ENCODE measurements at places on chromosomes 6 and 20.

GRCh38 chr6:153767127-153767526, 271.9 kb upstream of the OPRM1 start:
- no peak for DNase-seq

- DNase-seq: no peak
Measured at GRCh38 chr6:152166497-152166896, 359.0 kb downstream of the ESR1 start.

DNA sequence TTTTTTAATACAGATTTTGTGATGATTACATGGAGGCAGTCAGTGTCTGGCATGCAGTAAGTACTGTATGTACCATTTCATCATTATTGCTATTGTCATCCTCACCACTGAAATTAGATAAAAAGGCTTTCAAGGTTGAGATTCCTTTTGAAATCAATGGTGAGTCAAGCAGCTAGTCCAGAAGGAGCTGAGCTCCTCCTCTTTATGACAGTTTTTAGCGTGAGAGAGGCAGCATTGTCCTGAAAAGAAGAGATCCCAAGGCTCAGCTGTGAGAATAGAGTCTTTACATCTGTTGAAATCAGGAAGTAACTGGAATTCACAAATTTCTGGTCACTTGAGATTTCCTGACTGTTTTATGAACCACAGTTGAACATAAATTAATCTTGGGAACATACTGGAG, 161.9 kb downstream of the PAX1 start:
- no peak for DNase-seq

DNA sequence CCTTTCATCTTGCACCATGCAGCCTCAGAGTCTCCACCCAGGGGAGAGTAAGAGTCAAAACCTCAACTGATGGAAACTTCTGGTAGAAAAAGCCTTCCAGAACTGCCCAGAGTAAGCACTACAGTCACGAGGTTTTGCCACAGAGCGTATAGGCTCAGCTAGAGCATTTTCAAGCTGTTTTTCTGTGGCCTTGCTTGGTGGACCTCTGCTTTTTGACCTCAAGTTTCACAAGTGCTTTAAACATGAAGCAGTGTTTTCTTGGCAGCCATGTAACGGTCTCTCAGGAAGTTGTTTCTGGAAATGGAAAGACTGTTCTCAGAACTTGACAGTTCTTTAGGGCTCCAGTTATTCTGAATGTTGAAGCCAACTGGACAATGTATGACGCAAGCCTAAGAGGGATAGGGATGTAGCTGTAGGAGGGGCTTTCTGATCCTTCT, 146.5 kb downstream of the ZDHHC14 start:
- no peak for DNase-seq

- no peak for DNase-seq
Measured at GRCh38 chr6:140784573-140784972, 1348.2 kb upstream of the GJE1 start.

DNA sequence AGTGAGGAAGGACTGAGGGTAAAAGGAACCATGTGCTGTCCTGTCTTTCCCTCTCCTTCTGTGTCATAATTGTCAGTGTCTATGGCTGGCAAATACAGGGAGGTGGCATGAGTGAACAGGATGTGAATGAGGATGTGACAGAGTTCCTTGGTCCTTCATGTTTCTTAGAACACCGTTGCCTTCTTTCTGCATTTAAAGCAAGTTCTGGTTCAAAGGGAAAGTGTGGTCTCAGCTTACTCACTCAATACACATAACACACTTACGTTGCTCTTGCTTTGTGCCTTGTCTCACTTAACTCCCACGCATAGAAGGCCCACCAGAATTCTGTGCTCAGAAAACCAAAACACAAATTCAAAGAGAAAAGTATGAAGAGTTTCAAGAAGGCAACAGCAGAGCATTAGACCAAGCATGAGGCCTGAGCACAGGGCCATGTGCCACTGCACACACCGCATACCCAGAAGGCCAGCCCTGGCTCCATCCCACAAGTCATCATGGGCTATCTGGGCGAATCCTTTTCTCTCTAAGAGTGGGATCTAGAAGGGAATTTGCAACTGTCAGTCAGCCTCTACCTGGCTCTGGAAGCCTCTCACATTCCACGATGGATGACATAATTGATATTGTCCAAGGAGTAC, 38.9 kb upstream of the SAYSD1 start:
- no peak for DNase-seq

DNA sequence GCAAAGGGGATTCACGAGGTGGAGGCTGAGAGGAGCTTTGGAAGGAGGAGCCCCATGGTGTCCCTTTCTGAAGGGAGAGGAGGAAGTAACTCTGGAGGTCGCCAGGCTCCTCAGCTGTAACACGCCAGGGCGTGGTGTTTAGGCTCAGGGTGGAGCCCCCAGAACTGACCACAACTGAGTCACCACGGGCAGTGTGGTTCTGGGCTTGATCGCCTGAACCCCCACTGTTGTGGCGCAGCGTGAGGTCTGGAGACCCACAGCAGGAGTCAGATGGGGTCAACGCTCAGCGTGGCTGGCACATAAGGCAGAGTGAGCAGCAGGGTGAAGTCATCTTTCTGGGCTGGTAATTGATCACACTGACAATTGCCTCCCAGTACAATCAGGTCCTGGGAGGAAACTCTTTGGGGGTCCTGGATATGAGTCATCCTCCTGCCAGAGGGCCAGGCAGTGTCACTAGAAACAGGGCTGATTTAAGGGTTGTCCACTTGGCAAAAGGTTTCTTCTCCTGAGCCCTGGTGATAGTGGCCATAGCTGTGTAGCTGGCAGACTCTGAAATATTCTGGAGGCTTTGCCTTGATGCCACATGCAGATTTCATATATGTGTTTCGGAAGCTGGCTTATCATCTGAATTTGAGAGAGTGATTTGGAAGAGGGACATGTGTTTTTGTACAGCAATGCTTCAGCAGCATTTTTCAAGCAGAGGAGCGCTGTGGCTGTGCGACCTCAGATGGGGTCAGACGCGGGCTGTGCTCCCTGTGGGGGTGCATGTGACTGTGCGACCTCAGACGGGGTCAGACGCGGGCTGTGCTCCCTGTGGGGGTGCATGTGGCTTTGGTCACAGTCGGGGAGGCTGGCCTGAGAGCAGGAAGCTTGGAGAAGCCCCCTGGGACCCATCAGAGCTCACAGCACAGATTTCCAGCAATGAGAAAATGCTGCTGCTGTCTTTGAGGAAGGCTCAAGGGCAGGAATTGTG, 50.0 kb downstream of the SYNJ2 start:
- DNase-seq: no peak

- no peak for DNase-seq
Measured at GRCh38 chr6:142296975-142297604, 4.7 kb upstream of the ADGRG6 start.

DNA sequence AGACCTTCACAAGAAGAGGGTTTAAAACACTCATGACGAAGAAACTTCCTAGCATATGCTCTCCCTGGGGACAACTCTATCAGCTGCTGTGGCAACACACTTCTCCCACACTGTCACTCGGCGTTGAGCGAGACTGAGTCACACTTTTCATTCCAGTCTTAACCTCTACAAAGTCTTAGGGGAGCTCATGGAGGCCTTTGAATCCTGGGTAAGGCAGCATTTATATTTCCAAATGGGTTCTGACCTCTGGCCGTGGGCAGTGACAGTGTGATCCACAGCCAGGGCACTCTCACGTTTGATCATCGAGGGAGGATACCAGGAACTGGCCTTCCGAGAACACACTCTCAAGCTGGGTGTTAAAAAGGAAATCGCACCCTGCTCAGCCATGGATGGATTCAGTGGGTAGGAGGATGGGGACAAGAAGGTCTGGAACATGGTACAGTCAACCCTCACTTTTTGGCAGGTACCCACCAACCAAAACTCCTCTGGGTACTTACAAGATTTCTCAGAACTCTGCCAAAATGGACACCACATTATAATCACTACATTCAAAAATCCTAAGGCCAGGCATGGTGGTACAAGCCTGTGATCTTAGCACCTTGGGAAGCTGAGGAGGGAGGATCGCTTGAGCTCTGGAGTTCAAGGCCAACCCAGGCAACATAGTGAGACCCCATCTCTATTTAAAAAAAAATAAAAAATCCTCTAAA, 19.6 kb downstream of the RRBP1 start:
- DNase-seq: no peak

DNA sequence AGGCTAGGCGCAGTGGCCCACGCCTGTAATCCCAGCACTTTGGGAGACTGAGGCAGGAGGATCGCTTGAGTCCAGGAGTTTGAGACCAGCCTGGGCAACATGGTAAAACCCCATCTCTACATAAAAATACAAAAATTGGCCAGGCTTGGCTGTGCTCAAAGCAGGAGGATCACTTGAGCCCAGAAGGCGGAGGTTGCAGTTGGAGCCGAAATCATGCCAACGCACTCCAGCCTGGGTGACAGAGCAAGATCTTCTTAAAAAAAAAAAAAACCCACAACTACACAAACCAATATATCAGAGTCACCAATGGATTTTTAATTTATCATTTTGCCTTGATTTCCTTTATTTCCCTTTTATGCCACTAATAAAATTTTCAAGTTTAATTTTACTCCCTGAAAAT, 9.3 kb downstream of the MAP3K5 start:
- no peak for DNase-seq

DNA sequence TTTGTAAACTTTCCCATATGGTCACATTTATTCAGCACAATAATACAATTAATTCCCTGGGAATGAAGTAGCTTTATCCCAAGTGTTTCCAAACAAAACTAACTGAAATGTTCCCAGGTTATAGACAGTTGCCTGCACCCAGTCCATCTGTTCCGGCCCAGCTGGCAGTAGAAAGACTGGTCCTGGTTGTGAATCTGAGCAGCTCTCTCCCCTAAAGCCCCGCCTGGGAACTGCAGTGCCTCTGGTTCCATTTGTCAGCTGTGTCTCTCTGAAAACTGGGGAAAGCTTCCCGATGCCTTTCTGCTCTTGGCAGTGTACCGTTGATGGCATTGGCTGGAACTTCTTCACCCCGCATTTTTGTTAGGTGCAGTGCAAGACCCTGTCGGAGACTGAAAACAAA, 8.7 kb downstream of the MTHFD1L start:
- no peak for DNase-seq

DNA sequence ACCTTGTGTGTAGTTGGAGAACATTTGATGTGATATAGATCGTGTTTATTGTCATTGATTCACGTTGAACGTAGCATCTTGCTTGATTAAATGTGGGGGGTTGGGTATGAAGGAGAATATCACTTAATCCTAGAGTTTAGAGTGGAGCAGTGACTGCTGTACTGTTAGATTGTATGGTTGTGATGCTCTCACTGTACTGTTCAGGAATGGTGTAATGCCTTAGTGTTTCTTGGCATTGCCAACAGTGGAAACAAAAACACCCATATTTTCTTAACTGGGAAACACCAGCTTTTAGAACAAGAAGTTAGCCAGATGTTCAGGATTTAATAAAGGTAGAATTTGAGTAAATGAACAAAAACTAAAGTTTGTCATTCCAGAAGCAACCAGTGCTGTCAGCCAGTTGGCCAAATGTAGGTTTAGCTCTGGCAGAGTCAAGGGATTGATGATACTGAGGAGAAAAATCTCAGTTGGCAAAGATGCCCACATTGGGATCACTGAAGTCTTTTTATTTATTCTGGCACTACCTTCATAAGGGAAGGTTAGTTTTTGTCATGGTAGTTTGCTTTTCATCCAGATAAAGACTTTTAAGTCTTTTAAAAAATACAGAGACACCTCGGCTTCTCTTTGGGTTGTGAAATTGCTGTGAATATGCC, 129.9 kb downstream of the JARID2 start:
- DNase-seq: no peak

Data from activated naive CD4-positive, alpha-beta T cell (primary cell).